ENCODE measurements at places on chromosomes 2 and 18.
A peak's percentile ranks its signal among the peaks of the same experiment; 100 is the strongest.

DNA sequence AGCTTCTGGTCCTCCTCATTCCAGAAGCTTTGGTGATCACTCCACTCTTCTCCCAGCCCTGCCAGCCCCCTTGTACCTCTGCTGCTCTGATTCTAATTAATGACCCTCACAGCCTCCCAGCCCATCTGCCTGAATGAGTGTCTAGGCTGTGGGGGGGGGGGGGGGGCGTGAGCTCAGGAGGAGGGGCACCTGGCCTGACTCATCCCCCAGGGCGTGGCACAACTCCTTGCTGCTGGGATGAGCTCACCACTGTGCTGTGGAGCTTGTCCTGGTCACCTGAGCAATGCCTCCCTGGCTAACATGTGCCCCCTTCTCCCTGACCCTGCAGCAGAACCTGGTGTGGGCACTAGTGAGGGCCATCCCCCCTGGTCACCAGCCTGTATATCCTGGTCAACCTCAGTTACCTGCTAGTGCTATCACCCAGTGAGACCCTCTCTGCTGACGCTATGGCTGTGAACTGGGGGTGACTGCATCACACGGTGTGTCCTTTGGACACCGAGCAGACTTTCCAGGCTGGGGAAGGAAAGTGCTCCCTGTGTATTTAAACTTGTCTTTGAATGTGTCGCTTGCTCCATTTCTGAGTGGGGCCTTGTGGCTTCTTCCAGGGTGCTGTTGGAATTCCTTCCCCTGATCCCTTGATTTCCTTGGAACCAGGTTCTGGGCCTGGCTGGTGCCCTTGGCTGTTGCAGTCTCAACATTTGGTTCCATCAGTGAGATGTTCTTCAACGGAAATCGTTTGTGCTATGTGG is 41.5 kb upstream of the PUM2 start:
- H3K4me3 ChIP-seq, result no peak overlapping the region
- H3K27me3 ChIP-seq, result no peaks in the 10 kb centered on the region
- no peaks in the 10 kb centered on the region for H3K36me3 ChIP-seq
- no peaks in the 10 kb centered on the region for H3K4me1 ChIP-seq

DNA sequence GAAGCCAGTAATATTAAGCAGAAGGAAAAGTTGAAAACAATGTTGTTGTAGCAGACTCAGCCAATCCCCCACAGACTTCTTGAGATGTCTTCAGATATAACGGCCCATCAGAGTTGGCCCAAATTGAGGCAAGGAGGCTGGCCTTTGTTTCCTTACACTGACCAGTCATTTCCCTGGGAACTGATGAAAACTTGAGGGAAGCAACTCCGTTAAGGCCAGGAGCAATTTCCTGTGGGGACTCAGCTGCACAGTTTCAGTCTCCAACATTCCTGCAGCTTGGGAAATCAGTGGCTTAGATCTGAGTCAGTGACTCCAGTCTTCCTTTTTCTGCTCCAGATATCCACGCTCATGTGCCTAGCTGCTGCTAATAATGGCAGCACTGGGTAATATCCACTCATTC is 75.7 kb downstream of the FTCDNL1 start:
- no peaks in the 10 kb centered on the region for H3K4me1 ChIP-seq
- DNase-seq, result no peak
- no peak overlapping the region for H3K4me3 ChIP-seq

GRCh38 chr2:212777020-212777491 is 238.5 kb upstream of the ERBB4 start:
- no peak overlapping the region for H3K4me3 ChIP-seq
- no peaks in the 10 kb centered on the region for H3K27me3 ChIP-seq
- H3K36me3 ChIP-seq, result no peaks in the 10 kb centered on the region

DNA sequence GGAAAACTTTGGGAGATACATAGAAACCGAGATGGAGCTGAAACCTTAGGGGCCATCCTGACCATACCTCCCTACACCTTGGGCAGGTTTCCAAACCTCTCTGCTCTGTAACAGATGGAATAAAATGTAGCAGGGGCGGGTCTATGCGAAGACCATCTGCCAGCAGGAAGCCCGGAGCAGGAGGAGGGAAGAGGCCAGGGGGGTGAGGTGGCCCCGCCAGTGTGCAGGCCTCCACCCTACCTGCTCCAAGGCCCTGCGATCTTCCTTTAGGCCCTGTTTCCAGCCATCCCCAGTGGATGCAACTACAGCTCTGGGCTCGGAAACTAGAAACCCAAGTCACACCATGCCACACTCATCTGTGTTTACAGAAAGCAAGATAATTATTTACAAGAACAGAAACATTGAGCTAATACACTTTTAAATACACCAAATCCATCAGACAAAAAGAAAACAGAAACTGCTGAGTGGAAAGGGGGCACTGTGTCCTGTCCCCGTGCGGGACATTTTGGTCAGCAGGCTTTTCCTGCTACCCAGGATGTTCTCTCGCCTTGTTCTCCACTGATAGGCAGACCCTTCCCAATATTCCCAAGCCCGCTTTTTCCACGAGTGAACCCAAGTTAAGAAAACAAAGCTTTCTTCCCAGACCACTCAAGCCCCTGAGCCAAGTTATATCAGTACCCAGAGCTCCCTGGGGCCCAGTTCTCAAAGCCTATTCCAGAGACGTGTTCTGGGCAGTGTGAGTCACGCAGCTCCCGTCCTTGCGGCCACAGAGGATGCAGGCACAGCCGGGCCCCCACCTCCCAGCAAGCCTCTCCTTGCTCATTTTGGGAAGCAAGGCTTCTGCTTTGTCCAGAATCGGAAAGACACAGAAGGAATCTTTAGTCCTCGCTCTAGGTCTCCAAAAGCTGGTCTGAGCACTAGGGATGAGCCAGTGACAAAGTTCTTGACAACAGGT is 17.3 kb downstream of the CIB4 start:
- H3K36me3 ChIP-seq, result no peaks in the 10 kb centered on the region
- H3K4me1 ChIP-seq, result peaks cover 2% of the 10 kb centered on the region
- no peak overlapping the region for H3K4me3 ChIP-seq
- DNase-seq, result no peak
- no peak overlapping the region for H3K27ac ChIP-seq

DNA sequence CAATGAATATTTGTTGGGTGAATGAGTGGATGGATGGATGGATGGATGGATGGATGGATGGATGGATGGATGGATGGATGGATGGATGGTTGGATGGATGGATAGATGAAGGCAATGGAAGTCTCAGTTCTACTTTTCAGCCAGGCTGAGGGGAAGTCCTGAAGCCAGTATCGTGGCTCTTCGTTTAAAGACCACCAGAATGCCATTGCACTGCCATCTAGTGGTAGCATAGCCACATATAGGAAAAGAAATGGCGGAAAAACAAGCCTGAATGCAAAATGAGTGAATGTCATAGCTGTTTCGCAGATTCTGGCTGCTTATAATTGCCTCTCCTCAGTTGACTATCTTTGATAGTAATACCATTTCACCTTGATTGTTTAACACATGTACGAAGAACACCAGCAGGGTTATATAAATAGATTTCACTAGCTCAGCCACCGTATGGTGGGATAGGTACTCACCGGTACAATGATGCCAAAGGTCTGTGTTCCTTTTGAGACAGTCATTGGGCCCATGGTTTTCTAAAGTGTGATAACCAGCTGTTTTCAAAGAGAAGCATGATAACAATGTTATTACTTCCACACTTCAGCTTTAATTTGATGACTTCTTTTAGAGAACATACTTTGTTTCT is 62.3 kb upstream of the GREB1L start:
- DNase-seq, result peak; percentile 50
- no peak overlapping the region for H3K27ac ChIP-seq
- no peak overlapping the region for H3K4me3 ChIP-seq
- H3K4me1 ChIP-seq, result no peaks in the 10 kb centered on the region
- no peaks in the 10 kb centered on the region for H3K36me3 ChIP-seq

DNA sequence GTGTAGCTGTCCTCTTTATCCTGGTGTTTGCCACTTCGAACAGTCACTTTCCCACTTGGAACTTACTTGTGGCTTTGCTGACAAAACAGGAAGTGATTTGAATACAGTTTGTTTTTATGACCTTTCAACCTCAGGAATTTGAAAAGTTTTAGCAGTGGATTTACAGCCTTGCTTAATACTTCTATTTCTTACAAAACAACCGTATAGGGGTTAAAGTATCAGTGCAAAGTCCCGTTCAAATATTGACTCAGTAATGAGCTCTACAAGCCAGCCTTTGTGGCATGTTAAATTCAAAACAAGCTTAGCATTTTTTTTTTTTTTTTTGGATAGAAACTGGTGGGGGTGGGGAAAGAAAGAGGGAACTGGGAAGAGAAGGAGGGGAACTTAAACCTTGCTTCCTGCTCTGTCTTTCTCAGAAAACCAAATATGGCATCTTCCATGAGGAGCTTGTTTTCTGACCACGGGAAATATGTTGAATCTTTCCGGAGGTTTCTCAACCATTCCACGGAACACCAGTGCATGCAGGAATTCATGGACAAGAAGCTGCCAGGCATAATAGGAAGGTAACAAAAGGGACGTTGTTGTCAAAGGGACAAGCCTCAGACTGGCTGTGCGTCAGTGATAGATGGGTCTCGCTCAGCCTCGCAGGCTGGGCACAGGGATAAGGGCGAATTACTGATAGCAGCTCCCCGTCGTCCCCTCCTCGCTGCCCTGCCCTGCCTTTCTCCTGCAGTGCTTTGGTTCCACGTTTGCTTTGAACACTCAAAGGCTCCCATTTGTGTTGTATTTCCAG is at the start of gene HNMT:
HNMT (plus strand) TSS at position 408 of the 793 bp plus-strand sequence; CDS start at position 427, 19 bp downstream.
- no peak within 1 kb of the TSS for H3K27ac ChIP-seq
- peak; percentile 4 for DNase-seq
- no peaks in the 10 kb centered on the region for H3K36me3 ChIP-seq
- no peak within 1 kb of the TSS for H3K4me3 ChIP-seq
- peaks cover 3% of the 10 kb centered on the region for H3K4me1 ChIP-seq

DNA sequence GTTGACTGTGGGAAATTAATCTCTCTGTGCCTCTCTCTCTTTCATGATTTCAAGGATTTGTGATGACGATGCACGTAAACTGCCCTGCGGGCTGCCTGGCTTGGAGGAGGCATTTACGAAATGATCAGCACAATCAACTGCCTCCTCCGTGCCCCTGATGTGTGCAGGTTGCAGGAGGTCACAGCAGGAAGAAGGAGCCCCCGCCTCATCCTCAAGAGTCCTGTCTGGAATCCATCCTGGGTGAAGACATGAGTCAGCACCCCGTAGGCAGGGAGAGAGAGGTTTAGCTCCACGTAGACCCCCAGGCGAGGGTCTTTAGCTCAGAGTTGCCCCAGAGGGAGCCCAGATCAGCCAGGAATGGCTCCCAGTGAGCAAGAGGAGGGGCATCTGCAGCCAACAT is 17.1 kb upstream of the TEX51 start:
- H3K27me3 ChIP-seq, result no peaks in the 10 kb centered on the region
- no peaks in the 10 kb centered on the region for H3K4me1 ChIP-seq
- H3K36me3 ChIP-seq, result no peaks in the 10 kb centered on the region
